NCI-H1694 treated with DMSO at 0.1 percent for 48 hours (cell line): ENCODE measurements at places on chromosomes 5 and 9.

- DNase-seq = no peak
Measured at GRCh38 chr9:93552923-93553322, 23.5 kb upstream of the PHF2 start.

- DNase-seq = no peak
Measured at GRCh38 chr5:151717416-151717815, 30.7 kb upstream of the SPARC start.

DNA sequence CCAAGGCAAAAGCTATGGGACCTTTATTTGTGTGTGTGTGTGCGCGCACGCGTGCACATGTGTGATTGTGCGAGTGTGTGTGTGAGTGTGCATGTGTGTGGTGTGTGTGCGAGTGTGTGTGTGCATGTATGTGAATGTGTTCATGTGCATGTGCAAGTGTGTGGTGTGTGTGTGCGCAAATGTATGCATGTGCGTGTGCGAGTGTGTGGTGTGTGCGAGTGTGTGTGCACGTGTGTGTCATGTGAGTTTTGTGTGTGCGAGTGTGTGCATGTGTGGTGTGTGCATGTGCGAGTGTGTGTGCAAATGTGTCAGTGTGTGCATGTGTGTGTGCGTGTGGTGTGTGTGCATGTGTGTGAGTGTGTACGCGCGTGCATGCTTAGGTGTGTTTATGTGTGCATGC is 11.1 kb upstream of the GLT6D1 start:
- DNase-seq = no peak

- DNase-seq = no peak
Measured at GRCh38 chr9:122812736-122813135, 12.8 kb downstream of the OR1K1 start.

DNA sequence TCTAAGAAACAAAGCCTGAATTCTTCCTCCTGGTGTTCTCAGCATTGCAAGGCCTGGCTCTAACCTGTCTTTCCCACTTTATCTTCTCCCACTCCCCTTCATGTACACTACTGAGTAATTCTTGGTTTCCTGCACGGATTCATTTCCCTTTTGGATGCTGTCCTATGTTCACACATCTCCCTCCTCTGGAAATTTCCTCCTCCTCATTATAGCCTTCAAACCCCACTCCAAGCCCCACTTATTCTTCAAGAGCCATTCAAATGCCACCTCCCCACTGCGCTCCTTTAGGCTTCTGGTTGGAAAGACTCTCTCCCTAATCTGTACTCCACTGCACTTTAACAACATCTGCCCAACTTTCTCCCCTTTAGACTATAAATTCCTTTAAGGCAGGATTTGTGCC is 28.2 kb upstream of the C5orf63 start:
- no peak for DNase-seq

DNA sequence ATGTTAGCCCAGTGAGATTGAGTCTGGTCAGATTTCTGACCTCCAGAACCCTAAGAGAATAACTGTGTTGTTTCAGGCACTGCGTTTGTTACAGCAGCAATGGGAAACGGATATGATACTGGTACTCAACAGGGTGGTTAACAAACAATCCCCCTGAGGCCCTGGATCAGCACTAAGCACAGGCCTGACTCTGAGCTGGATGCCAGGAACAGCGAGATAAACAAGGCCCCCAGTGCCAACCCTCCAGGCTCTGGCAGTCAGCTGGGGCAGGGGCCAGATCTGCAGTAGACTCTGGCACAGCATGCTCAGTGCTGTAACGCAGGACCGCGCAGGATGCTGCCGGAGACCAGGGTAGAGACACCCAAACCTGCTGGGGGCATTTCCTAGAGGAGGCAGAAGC is 22.1 kb downstream of the CPLX2 start:
- peak; percentile 85 for DNase-seq

GRCh38 chr5:59275510-59276324 is 617.8 kb downstream of the PDE4D start:
- DNase-seq = peak; percentile 47

- DNase-seq = no peak
Measured at GRCh38 chr9:121798941-121799340, 147.5 kb downstream of the DAB2IP start.

- peak; percentile 41 for DNase-seq
Measured at GRCh38 chr5:134289509-134290113, 63.7 kb upstream of the PPP2CA start.

GRCh38 chr5:115398719-115399118 is 102.3 kb upstream of the CCDC112 start:
- DNase-seq = no peak

GRCh38 chr9:126519660-126520420 is 93.9 kb upstream of the LMX1B start:
- no peak for DNase-seq

- no peak for DNase-seq
Measured at GRCh38 chr5:64632251-64632650, 58.1 kb upstream of the SHISAL2B start.

- no peak for DNase-seq
Measured at GRCh38 chr5:54611290-54611951, 93.9 kb downstream of the SNX18 start.

DNA sequence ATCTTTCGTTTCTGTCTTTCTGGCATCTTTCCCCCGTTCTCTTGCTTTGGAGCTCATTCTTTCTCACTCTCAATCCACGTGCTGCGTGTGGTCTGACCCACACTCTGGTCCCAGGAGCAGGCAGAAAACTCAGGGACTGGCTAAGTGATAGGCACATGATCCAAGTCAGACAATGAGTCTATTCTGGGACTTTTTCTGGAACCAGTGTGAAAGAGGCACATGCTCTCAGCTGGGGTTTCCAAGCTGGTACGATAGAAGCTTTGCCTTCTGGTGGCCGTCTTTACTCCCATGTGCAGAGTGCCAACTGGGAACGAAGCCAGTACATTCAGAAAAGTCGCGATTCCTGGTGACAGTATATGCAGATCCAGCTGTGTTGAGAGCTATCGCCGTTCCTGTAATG is 94.4 kb downstream of the PDZD2 start:
- no peak for DNase-seq

- DNase-seq = no peak
Measured at GRCh38 chr9:115615821-115616665, 498.1 kb upstream of the TNC start.

- DNase-seq = no peak
Measured at GRCh38 chr9:27340285-27340674, 43.3 kb upstream of the EQTN start.

DNA sequence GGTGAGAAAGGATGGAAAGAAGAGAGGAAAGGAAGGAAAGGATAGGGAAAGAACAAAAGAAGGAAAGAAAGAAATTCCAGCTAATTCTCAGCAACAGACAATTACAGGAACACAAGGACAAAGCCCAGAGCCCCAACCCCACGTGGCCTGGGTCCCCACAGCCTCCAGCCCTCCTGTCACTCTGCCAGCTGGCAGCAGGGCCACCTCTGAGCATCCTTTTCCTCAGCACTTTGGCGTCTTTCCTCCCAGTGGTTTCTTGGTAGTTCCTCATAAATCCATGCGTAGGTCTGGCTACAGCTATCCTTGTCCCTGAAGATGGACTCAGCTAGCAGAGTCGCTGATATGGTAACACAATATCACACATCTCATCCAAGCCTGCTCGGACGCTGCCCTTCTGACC is 28.3 kb downstream of the ADAMTS2 start:
- no peak for DNase-seq

GRCh38 chr9:129058965-129059795 is 21.7 kb upstream of the DOLPP1 start:
- no peak for DNase-seq

- DNase-seq = no peak
Measured at GRCh38 chr9:80147866-80148265, 576.1 kb downstream of the TLE4 start.

DNA sequence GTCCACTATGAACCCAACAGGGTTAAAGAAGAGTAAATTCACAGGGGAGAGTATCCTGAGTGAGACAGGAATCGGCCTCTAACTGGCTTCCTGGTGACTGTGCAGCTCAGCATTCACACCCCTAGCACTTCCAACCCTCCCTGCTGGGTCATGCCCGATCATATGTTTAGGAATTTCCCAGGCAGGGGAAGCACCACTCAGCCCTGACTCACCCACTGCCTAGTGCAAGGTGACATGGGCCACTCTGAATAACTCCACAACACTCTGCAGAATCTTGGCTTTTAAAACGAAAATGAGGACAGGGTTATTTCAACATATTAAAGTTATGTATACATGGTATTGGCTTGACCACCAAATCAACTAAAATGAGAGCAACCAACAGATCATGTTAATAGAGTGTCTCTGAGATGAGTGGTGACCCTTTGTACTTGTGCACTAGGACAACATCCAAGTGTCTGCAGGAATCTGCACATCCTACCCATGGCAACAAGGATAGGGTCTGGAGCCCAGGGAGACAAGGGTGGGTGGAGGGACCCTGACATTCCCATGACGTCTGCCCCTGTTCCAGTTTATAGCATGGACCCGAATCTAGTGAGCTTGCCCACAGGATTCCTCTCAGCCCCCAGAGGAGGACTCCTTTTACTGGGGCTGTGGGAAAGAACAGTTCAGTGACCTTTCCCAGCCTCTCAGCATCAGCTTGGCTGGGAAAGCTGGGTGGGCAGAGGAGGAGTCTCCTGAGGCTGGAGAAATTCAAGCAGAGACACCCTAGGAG is 485.8 kb downstream of the SEMA5A start:
- no peak for DNase-seq

GRCh38 chr9:137722481-137722880 is 103.7 kb downstream of the EHMT1 start:
- no peak for DNase-seq

- DNase-seq = no peak
Measured at GRCh38 chr9:79694208-79694607, 122.4 kb downstream of the TLE4 start.
